ENCODE measurements at places on chromosomes 6 and 20.

DNA sequence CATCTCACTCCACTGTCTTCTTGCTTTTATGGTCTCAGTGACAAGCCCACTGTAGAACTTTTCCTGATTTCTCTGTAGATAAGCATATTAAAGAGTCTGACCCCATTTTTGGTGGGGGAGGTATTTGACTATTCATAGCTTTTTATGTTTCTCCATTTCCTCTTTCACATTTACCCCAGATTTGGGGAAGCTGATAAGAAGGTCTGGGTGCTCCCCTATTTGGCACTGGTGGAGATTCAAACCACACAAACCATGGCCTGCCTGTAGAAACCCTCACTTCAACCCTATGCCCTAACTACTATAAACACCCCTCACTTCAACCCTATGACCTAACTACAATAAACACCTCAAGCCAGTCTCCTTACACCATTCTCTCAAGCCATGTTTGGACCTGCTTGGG lies 196.2 kb upstream of the SYNDIG1 start:
- no peak for DNase-seq

GRCh38 chr6:107716688-107717089 lies 107.4 kb downstream of the SCML4 start:
- peak; percentile 60 for DNase-seq

DNA sequence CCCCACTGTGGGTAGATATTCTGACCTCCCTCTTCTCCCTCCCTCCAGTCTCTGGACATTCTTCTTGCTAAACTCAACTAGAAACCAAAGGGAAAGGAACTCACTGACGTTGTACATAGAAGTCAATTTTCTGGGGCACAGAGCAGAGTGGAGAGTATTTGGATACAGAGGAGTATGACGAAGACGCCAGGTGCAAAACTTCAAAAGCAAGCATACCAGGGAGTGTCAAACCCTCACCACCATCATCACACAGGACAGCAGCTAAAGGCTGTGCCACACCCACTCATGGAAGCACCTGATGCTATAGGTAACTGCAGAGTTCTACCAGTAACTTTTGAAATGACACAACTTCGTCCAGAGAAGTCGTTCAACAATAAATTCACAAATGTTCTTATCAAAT lies 64.8 kb downstream of the FYN start:
- DNase-seq = no peak

DNA sequence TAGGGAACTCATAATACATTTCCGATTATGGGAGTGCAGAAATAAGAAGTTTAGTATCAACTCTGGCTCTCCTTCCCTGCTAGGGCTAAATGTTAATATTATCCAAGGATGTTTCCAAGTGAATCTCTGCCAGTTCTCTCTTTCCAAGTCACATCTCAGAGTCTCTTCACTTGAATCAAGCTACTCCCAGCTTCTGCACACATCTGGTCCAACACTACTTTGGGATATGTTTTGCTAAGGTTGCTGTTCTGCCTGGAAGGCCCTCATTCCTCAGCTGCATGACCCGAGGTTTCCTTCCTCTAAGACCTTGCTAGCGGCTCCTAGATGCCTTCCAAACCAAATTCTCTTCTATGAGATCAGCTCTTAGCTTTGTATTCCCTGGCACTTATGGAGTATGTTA lies 331.8 kb downstream of the GJA1 start:
- no peak for DNase-seq

DNA sequence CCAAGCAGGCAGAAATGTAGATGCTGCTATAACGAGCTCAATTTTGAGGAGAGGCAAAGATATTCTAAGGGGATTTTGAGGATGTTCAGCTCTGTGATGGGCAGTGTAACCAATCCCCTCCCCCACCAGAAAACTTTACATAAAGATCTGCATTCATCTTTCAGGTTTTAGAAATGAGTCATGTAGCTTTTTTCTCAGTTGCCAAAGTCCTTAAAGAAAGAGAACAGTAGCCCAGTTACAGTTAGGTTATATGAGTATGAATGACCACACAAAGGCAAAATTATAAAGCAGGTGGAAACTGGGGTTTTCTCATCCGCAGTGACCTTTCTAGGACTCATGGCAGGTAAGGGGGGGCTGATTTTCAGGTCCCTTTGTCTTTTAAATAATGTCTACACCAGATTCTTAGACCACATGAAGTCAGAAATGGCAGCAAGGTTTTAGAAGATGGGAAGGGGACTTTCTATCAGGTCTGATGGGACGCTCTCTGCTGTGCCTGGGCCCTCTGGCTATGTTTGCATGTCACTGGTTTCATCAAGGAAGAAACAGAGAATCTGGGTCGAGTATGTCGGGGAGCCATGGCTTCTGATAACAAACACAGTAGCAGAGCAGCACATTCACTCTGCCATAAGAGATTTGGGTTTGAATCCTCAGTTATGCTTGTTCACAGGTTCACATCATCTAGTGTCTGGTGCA lies 94.7 kb downstream of the CLIC5 start:
- DNase-seq = no peak

GRCh38 chr6:128487055-128487454 lies 33.3 kb downstream of the PTPRK start:
- DNase-seq = no peak

DNA sequence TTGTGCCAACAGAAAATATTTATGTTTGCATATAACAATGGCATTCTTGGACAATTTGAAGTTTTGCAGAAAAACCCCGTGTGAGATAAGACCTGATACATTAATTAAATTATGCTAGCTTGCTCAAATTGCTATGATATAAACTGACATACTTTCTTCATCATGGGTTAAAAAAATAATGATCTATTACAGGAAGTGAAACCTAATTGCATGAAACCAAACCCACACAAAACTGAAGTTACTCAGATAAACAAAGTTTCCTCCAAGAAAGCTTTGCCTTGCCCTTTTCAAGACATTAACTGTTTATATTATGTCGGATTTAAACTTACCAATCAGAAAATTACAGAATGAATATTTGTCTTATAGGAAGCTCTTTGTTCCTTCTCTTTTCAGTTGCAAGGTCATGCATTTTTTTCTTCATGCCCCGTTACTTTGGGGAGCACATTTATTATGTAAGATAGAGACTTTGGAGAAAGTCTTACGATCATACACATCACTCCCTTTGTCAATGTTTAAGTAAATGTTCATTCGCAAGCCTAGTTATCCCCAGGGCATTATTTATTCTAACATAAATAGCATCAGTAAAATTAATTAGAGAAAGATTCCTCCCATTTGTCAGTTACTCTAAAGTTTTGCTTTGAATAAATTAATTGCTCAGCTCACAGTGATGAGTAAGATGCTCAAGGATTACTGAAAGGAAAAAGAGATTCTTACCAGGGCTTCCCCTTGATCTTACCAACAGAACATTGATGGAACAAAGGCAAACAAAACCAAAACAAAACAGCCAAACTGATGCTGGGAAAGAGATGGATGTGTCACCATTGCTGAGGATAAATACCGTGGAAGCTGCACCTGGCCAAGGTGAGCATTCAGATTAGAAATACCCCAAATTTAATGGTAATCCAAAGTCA lies 14.8 kb upstream of the TMEM244 start:
- DNase-seq = no peak

- DNase-seq = no peak
Observed at GRCh38 chr6:153368131-153368530, 237.0 kb upstream of the RGS17 start.

- DNase-seq = no peak
Observed at GRCh38 chr6:52640916-52641315, 30.0 kb upstream of the TMEM14A start.

DNA sequence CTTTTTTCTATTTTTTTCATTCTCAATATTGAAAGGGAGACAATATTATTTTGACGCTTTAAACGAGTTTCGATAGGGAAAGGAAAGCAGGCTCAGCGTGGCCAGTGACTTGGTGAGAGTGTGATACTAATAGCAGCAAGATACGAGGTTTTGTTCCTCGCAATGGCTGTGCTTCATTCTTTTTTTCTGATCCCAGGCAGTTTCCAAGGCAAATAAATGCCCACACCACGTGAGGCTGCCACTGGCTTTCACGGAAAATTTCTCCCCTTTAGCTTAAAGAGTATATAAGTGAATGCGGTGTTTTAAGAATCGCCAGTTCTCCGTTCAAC lies 196.4 kb upstream of the ZNF184 start:
- DNase-seq = no peak

DNA sequence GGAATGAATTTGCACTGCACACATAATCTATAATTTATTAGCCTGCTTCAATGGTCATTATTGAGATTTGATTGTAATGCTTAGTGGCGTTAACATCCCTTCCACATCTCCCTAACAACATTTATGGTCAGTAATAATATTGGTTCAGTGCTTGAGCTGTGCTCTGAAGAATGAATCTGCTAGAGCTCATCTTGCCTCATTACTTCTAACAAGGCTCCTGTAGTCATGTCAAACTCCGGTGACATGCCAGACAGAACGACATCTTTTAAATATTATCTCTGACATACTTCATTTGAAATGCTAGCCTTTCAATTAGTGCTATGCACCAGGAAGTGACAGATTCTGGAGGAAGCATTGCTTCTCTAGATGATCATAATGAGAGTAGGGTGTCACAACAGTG lies 240.3 kb upstream of the BTBD3 start:
- DNase-seq = no peak

DNA sequence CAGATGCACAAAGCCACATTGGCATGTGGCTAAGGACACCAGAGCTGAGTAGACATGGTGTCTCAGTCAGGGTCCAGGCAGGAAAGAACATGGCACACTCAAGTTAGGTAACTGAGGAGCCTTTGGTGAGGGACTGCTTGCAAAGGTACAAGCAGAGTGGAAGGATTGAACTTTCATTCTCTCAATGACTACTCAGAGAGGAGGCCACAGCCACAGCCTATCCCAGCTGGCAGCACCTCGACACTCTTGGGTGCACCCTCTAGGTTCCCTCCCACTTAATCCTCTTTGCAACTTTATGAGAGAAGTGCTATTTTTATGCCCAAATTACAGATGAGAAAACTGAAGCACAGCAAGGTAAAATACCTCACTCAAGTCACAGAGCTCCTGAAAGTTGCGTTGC lies 73.4 kb downstream of the ISM1 start:
- DNase-seq = no peak

GRCh38 chr6:28953585-28954258 lies 29.9 kb upstream of the TRIM27 start:
- no peak for DNase-seq

DNA sequence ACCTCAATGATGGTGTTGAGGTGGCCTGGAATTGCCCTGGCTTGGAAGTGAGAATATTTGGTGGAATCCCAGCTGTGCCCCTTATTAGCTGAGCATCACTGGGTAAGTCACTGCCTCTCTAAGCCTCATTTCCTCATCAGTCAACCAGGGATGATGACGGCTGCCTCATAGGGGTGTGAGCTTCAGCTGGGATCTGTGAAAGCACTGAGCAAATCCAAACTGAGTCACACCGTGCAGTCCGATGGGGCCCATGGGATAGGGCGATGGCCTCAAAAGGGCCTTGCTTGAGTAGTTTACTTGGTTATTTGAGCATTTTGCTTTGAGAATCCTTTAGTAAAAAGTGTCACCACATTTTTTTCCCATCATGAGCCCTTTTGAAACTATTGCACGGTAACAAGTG lies 1.1 kb downstream of the SLC22A1 start:
- DNase-seq = no peak

GRCh38 chr20:13639150-13639497 lies 392 bp upstream of the TASP1 start:
- DNase-seq = no peak

GRCh38 chr6:152423216-152424103 lies 213.7 kb downstream of the SYNE1 start:
- no peak for DNase-seq

DNA sequence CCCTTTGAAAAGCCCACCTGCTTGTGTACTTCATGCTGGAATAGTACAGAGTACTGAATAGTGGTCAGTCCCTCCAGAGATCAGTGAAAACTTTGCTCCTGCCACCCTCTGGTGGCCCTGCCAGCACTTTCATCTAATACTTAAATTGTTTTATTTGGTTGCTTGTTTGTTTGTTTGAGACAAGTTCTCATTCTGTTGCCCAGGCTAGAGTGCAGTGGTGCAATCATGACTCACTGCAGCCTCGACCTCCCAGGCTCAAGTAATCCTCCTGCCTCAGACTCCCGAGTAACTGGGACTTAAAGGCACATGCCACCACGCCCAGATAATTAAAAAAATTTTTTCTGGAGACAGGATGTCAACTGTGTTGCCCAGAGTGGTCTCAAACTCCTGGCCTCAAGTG lies 9.1 kb downstream of the FAM83D start:
- no peak for DNase-seq

DNA sequence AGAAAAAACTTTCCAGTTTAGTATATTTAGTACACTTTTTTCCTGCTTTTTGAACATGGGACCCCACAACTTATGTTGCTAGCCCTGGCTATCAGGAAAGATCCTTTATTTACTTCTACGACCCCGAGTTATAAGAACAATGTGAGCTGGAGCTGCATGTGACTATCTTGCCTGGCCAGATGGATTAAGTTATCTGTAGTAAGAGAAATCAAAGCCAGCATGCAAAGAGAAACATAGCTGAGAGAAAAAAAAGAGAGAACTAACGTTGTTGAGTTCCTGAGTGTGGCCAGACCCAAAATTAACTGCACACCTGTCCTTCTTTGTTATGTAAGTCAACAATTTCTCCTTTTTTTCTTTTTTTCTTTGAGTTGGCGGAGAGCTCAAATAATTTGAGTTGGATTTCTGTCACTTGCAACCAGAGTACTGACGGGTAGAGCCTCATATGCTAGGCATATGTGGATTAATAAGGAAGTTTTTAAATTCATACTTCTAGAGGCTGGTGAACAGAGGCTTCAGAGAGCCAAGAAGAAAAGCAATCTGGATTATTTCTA lies 219.5 kb downstream of the HACE1 start:
- DNase-seq = no peak

DNA sequence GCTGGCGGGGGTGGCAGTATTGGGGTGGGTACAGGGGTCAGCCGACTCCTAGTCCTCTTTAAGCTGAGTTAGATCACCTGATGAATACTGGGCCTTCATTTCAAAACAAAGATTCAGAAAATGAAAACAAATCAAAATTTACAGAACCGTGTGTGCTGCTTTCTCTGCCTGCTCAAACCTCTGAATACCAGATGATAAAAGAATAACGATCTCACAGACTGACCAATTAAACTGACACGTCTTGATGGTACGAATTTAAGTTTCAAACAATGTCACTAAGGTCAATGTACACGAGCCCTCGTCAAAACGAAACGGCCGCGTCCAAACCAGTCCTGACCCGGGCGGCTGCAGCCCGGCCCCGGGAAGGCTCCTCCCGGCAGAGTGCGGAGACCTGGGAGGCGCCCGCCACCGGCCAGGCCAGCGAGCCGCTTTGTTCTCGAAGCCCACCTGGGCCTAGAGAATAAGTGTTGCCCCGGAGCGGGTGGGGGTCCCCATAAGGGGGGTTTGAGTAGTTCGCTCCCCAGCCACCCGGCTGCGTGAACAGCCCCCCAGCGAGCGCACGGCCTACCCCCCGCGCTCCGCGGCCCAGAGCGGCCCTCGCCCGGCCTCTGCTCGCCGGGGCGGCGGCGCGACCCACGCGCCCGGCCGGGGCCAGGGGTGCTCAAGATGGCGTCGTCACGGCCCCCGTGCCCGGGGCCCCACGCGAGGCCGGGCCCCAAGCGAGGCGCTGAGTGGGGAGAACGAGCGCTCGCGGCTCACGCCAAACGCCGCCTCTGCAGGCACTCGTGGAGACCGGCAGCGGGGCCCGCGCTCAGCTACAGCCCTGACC lies 728 bp downstream of the PSMA7 start:
- DNase-seq = no peak

Measured in stimulated activated CD4-positive, alpha-beta T cell treated with anti-CD3 and anti-CD28 coated beads, Interleukin-1b, Interleukin-23, amount 100 ng/mL, for 4 hours (primary cell).